ENCODE measurements at places on chromosomes 12 and 14. TPM values are rescaled to one million over a fixed set of nuclear protein-coding genes. Genes with fewer than 3 reads are reported as not detected.

C12orf50 gene
- not detected for total RNA-seq

CFAP73 gene
- not detected for total RNA-seq

RNFT2 gene
- total RNA-seq, result 0.34 TPM

HAL gene
- total RNA-seq, result 0.08 TPM

BCL2L14 gene
- not detected for total RNA-seq

RDH16 gene
- not detected for total RNA-seq
